IPS DF 6.9 (cell line): ENCODE measurements at places on chromosomes 1 and 21.

- DNase-seq, result no peak
Measured at GRCh38 chr1:245248231-245248731, 93.5 kb downstream of the KIF26B start.

DNA sequence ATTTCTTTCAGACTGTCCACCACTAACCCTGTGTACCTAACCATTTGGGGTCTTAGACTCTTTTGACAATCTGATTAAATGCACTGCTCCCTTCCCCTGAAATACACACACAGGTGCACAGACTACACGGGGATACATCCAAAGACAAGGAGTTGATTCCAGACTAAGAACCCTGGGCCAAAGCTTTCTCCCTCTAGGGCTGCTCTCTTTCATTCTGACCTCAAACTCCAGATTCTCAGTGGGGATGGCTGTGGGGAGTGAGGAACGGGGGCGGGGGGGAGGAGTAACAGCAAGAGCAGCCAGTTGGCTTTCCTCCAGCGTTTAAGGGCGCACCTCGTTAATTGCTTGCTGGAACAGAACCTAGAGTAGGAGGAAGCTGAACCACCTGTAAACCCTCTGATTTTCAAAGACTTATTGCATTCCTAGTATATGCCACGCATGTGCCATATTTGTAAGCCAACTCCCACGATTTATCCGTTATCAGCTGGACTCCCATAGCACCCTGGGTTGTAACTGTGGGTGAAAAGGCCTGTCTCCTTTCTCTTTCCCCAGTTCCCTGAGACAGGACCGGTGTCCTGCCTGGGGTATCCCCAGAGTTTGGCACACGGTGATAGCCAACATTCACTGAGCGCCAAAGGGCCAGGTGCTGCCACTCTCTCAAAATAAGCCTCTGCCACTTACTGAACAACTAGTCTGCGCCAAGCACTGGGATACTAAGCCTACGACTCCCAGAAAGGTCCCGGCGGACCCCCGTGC, 920 bp downstream of the MTHFR start:
- DNase-seq, result no peak

GRCh38 chr1:6035719-6036118, 10.0 kb upstream of the KCNAB2 start:
- DNase-seq, result no peak

DNA sequence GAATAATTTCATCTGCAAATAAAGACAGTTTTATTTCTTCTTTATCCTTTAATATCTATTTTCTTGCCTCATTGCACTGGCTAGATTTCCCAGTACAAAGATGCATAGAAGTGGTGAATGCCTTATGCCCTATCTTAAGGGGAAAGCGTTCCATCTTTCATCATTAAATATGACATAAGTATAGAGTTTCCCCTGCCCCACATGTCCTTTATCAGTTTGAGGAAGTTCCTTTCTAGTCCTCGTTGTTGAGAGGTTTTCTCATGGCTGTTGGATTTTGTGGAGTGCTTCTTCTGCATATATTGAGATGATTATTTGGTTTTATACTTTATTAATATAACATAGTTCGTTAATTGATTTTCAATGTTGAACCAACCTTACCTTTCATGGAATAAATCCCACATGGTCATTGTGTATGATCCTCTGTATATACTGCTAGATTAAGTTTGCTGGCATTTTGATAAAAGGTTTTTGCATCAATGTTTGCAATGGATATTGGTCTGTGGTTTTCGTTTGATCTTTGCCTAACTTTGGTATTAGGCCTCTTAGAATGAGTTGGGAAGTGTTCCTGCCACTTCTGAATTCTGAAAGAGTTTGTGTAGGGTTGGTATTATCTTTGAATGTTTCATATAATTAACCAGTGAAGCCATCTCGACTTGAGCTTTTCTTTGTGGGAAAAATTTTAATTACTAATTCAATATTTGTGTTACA, 15.6 kb downstream of the PRKACB start:
- no peak for DNase-seq

DNA sequence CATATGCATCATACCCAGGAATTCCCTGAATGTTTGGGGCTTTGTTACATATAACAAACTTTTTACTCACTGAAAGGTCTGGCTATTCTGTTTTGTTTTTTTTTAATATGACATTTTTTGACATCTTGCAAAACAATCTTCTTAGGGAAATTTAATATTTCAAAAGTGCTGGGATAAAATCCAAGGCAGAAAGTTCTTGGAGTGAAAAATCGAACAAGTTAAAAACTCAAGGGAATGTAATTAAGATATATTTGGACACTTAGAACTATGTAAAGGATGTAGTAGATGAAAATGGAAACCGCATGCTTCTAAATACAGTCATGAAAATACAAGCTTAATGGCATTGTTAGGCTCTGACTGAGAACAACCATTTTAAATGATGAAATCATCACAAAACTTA, 8.6 kb downstream of the CHODL start:
- DNase-seq, result no peak

GRCh38 chr1:7339953-7340352, 431.1 kb upstream of the VAMP3 start:
- DNase-seq, result no peak

DNA sequence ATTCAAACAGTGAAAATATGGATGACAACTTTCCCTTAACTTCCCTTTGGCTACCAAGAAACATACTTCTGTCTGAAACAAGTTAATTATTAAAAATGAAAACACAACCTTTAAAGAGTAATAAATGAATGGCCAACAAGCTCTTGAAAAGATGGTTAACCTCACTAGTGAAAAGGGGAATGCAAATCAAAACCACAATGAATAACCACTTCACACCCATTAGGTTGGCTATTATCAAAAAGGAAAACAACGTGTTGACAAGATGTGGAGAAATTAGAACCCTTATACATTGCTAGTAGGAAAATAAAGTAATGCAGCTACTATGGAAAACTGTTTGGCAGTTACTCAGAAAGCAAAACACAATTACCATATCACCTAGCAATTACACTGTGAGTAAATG, 14.1 kb downstream of the COP1 start:
- DNase-seq, result no peak

DNA sequence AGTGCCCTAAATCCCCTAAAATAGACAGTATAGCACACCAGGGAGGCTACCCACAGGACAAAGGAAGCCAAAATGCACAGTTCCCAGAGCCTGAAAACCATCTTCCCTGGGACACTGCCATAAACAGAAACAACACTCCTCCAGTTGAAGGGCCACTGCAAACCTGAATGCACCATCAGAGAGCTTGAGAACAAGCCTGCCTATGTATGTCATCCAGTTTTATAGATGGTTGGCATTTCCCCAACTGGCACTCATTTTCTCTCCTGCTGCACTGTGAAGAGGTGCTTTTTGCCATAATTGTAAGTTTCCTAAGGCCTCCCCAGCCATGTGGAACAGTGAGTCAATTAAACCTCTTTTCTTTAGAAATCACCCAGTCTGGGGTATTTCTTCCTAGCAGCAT, 169.0 kb downstream of the AGBL4 start:
- DNase-seq, result no peak

DNA sequence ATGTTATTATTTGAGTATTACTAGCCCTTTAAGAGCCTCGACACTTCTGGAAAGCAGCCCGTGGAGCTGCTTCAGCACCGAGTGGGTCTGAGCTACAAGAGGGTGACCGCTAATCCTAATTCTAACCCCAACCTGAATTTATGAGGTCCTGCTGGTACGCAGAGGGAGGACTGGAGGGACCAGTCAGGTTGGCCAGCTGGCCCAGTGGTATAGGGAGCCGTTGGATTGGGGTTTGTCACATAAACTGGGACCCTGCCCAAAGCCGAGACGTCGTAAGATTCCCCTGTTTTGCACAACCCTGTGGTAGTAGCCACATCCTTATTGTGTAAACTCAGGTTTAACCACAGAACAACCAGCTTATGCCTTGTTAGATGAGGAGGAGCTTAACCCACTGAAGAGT, 60.8 kb upstream of the F3 start:
- DNase-seq, result no peak

- DNase-seq, result no peak
Measured at GRCh38 chr1:107950464-107950863, 14.5 kb downstream of the VAV3 start.

GRCh38 chr1:15786581-15786980, 20.9 kb downstream of the UQCRHL start:
- no peak for DNase-seq

GRCh38 chr1:232471250-232471649, 158.7 kb downstream of the SIPA1L2 start:
- DNase-seq, result no peak
